ENCODE measurements at places on chromosomes 13 and 19. TPM values are rescaled to one million over a fixed set of nuclear protein-coding genes. Genes with fewer than 3 reads are reported as not detected.

DNA sequence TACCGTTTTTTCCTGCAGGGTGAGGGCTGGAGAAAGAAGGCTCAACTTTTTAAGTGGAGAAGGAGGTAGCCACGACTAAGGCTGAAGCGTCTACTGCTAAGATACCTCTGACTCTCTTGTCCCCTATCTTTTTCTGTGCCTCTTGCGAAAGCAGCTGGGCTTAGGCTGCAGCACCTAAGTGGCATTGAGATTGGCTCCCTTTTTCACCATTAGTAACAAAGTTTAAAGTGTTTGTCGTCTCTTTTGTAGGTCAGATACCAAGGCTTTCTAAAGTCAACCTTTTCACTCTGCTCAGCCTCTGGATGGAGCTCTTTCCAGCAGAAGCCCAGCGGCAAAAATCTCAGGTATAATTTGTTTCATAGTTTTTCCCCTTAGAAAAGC lies 887 bp downstream of the CDADC1 start:
- no peak for DNase-seq

GRCh38 chr13:101575581-101575980 lies 123.1 kb downstream of the ITGBL1 start:
- DNase-seq: no peak

DNA sequence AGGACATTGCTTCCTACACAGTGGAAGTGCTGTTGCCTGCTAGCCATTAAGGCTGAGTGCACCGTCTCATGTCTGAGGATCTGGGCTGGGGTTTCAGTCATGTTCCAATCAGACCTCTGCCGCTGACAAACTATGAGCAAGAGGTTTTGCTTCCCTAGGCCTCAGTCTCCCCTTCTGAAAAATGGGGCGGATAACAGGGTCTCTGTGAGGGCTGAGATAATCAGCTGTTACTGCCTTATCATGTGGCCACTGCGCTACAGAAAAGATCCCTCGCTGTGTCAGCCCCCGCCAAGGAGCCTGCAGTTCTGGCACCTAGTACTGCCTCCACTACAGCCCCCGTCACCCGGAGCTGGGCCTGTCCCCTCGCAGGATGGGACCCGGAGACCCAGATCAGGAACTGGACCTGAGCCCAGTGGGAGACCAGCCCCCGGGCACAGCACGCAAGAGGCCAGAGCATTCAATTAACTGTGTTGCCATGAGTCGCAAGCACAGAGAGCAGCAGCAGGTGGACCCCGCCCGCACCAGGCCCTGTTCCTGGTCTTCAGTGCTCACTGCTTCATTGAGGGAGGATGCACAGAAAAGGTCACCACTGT lies 3.0 kb upstream of the PNKP start:
- DNase-seq: no peak

GFY gene
- not detected for total RNA-seq

- DNase-seq: no peak
Observed at GRCh38 chr19:7759156-7759555, 3.9 kb upstream of the CLEC4M start.

Measured in NCI-H460 (cell line).